Hematopoietic multipotent progenitor cell treated with erythropoietin and hydrocortisone succinate and interleukin-3 and kit ligand, for 6 days (in vitro differentiated cells): ENCODE measurements at places on chromosomes 13 and 19.
A peak's percentile ranks its signal among the peaks of the same experiment; 100 is the strongest.

DNA sequence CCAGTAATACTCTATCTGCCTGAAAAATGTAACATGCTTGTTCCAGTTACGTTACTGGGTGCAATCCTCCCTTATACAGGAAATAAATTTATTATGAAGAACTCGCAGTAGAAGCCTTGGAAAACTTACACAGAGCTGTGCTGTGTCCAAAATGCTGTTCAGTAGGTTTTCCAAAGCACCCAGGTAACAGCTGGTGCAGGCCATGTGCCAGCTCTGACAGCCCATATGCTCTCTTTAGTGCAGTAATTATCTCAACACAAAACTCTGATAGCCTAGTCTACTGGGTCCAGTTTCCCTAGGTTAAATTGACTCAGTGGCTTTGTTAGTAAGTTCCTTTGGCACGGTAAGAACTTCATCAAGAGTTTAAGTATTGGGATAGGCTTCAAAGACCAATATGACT lies 120.7 kb upstream of the OBI1 start:
- no peak for DNase-seq

GRCh38 chr13:113211774-113212173 lies 2.4 kb downstream of the CUL4A start:
- peak; percentile 59 for DNase-seq

- DNase-seq = no peak
These were observed 261.9 kb upstream of the SOX21 start for GRCh38 chr13:94974015-94974951.

- peak; percentile 57 for DNase-seq
These were observed 727 bp downstream of the CD37 start for GRCh38 chr19:49335784-49336481.
